ENCODE measurements at places on chromosomes 2 and 18. TPM values are rescaled to one million over a fixed set of nuclear protein-coding genes. Genes with fewer than 3 reads are reported as not detected.

Gene WNT10A
- total RNA-seq = 2.3 TPM

Gene CFAP65
- 0.12 TPM for total RNA-seq

Gene VWC2L
- total RNA-seq = 0.40 TPM

Gene THAP4
- 43.2 TPM for total RNA-seq

DNA sequence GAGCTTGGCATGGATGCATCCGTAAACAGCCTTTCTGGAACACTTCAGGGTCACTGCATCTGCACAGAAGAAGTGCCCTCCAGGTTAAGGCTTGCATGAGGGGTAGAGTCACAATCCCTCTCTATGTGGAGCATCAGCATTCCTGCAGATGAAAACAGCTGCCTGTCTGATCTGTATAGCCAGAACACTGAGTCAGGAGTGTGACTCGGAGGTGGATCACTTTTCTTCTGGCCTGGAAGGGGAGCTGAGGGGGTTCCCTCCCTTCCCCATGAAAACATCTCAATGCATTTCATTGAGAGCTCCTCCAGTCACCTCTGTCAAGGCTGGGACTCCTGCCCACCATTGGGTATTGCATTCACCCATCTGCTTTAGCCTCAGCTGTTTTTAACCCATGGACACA, 72.5 kb upstream of the SERPINE2 start:
- DNase-seq = no peak

Gene UGT1A3
- total RNA-seq = not detected

GRCh38 chr18:61851279-61851678, 41.5 kb downstream of the RNF152 start:
- DNase-seq = no peak

DNA sequence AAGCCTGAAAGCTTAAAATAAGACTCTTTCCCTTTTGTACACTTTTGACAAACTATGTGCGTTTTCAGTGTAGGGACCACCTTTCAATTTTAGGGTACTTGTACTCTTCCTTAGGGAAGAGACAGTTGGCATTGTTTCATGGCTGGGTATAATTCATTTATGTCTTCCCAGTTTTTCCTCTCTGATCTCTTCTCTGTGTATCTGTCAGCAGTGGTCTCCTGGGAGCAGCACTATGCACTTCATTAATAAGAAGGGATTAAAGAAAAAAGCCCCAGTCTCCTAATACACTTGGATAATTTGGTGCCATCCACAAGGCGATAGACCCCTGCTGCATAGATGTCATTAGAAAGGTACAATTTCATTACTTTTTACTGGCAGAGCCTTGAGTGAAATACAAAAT, 12.1 kb downstream of the AQP4 start:
- DNase-seq = no peak

DNA sequence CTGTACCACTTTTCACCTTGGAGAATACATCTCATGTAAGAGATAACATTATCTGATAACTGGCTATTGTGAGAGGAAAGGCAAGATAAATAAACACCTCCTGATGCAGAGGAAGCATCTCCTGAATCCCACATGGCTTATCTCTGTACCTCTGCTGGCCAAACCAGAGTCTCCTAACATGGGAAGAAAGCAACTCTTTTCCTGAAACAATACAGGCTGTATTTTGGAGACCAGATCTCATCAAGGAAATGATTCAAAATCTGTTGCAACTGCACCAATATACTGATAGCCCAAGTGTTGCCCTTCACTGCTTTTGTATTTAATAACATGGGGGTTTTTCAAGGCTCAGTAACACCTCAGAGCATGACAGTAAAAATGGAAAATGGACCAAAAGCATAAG, 106.9 kb downstream of the MREG start:
- no peak for DNase-seq

Gene ALMS1
- 17.5 TPM for total RNA-seq

Gene RDH14
- 39.5 TPM for total RNA-seq

Gene FER1L5
- 0.28 TPM for total RNA-seq

Gene GALNT14
- 2.2 TPM for total RNA-seq

GRCh38 chr2:64045938-64046337, 26.7 kb upstream of the VPS54 start:
- DNase-seq = no peak

GRCh38 chr2:118481299-118481698, 366.1 kb downstream of the EN1 start:
- DNase-seq = no peak

Gene ARHGAP15
- total RNA-seq = 0.17 TPM

DNA sequence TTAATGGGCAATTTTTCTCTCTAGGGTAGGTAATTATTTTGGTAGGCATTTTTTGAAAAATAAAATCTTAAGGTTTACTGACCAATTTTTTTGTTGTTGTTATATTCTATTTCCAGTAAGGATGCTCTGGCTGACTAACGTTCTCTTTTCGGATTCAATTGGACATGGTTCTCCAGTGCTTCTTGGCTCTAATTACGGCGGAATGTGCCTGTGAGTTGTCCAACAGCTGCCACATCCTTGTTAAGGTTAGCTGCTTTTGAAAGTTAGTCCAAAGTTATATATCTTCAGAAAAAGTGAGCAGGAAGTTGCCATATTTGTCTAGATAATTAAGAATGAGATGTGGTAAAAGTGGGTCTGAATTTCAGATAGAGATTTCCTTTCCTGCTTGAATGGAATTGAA, 45.8 kb upstream of the SMIM21 start:
- no peak for DNase-seq

DNA sequence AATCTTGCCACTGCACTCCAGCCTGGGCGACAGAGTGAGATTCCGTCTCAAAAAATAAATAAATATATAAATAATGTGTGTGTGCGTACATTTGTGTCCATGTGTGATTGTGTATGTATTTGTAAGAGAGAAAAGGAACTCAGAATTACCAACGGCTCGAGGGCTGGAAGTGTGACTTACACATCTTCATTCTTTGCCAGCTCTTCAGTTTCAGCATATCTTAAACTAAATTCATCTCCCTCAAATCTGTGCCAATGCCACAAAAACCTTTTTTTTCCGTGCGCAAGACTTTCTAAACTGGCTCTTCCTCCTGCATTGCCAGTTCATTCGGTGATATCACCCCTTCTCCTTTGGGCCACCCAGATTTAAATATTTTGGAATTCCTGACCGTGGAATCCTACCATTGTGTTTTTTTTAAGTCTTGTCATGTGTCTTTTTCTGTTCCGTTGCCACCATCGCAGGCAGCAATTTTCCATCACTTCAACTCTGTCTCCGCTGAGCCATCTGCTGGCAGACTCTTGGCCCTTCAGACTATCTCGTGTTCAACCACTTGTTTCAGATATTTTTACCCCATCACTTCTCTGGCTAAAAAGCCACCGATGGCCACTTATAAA, 77.0 kb upstream of the ZNF532 start:
- no peak for DNase-seq

Gene HIBCH
- 34.6 TPM for total RNA-seq

DNA sequence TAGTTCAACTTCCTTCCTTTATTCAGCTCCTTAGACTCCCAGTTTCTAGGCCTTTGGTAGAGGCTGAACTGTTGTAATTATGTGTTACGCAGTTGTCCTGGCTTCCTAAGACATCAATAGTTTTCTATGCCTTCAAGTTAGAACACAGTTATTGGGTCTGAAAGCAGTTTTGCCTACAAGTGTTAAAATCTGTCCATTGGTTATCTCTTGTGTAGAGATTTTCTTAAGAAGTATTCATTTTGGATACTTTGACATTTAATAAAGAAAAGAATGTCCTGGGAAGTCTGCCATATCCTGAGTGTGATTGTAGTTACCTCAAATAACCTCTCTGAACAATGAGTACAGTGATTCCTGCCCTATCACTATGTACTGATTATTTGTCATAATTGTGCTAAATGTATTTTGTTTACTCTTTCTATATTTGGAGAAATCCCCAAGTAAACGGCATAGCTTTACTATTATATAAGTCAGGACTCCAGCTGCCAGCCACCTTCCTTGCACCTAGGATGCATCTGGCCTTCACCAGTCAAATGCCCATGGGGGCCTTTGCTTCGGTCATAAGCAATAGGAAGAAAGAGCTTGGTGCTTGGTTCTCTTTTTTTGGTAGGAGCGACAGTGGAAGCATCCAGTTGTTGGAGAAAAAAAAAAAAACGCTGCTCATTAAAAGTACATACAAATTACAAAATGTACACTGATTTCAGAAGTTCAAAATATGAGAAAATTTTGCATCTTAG, 449.5 kb upstream of the PKDCC start:
- DNase-seq = no peak

Gene CHN1
- 29.0 TPM for total RNA-seq

Gene GPBAR1
- total RNA-seq = 10.9 TPM

- no peak for DNase-seq
Measured at GRCh38 chr2:133756833-133757232, 188.6 kb upstream of the NCKAP5 start.

GRCh38 chr2:1143129-1143528, 192.5 kb downstream of the SNTG2 start:
- no peak for DNase-seq

DNA sequence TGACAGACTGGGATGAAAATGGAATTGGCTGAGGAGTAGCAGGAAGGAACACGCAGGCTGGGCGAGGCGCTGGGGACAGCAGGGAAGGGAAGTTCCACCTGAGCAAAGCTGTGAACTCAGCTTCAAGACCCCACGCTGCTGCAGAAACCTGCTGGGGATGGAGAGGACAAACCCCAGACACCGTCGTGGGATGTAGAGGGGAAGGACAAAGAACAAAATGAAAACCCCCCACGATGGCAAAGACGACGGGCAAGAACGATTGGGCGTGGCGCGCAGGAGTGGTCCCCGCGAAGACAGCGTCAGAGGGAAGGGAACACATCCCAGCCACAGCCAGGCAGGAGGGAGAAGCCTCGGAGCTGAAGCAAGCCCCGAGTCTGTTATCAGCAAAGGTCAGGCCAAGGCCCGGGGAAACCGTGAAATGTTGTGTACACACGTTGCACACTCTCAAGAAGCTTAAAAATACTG, 222.9 kb downstream of the NDUFA10 start:
- no peak for DNase-seq

DNA sequence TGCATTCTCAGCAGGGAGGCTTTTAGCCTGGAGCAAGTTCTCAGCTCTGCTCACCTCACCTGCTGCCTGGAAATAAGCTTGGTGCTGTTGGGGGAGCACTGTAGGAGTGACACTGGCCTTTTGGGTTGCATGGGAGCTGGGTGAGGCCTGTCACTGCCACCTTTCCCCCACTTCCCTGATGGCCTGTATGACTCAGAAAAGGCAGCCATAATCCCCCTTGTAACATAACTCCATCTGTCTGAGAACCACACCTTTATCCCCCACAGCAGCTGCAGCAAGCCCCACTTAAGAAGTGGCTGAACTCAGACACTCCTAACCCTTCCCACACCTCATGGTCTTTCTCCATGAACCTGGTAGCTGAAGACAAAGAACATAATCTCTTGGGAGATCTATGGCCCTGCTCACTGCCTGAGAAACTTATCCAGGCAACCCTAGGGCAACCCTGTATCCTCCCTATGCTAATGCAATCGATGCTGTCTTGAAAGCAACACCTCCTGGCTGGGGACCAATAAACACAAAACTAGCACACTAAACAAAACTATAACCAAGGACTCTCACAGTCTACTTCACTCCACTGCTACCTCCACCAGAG, 258.9 kb upstream of the OSR1 start:
- DNase-seq = no peak

GRCh38 chr2:143469323-143469722, 340.1 kb downstream of the ARHGAP15 start:
- DNase-seq = no peak

DNA sequence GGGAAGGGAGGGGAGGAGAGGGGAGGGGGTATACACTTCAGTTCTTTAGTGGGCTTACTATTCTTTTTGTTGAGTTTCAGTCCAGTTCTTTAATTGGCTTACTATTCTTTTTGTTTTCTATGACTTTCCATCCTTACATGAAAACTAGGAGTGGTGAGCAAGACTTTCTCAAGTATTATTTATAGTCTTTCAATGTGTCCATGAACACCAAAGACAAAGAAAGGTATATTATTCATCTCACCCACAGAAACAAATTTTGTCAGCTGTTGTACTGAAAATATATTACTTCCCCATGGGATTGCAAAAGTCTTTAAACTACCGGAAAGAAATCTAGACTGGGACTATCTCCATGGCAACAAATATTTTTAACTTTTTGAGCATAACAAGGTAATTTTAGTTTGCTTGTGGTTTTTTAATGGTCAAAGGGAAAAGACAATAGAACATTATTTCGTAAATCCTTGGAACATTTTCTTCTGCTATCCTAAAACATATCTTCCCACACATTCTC, 17.6 kb downstream of the ADAM17 start:
- DNase-seq = no peak

DNA sequence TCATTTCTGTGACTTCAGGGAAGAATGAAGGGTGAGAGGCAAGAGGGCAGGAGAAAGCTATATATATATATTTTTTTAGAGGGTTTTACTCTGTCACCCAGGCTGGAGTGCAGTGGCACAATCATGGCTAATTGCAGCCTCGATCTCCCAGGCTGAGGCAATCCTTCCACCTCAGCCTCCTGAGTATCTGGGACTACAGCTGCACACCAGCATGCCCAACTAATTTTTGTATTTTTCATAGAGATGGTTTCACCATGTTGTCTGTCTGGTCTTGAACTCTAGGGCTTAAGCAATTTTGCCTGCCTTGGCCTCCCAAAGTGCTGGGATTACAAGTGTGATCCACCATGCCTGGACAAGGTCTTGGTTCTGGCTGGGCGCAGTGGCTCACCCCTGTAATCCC, 3.4 kb downstream of the ATIC start:
- DNase-seq = no peak

- DNase-seq = no peak
Measured at GRCh38 chr18:58793361-58793760, 71.3 kb upstream of the ZNF532 start.

Gene FSHR
- total RNA-seq = 0.20 TPM

- no peak for DNase-seq
Measured at GRCh38 chr2:38279201-38279600, 97.9 kb downstream of the ATL2 start.

- DNase-seq = no peak
Measured at GRCh38 chr2:110877031-110877827, 144.9 kb downstream of the ACOXL start.

DNA sequence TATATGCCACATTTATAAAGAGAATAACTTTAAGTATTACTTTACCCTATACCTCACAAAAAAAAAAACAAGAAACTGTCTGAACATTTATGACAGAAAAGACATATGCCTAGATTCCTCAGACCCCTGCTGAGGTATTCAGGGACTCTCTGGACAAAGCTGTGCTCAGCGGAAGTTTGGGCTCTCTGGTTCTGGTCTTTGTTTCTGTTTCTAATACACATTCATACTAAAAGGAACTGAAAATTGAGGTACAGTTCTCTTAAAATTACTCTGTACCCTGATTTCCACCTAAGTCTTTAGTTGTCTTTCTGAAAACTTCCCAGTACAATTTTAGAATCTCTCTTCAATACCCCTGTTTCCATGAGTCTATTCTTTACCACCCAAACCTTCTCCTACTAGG, 160.3 kb downstream of the IKZF2 start:
- DNase-seq = no peak

Gene KHK
- total RNA-seq = 26.1 TPM

- no peak for DNase-seq
Measured at GRCh38 chr18:10743766-10744165, 217.9 kb downstream of the NAPG start.

Gene TLX2
- not detected for total RNA-seq

GRCh38 chr2:128702616-128703015, 383.9 kb upstream of the HS6ST1 start:
- DNase-seq = no peak
